Mammary microvascular endothelial cell (primary cell): ENCODE measurements at places on chromosomes 1 and 21. TPM values are rescaled to one million over a fixed set of nuclear protein-coding genes. Genes with fewer than 3 reads are reported as not detected.

Gene POFUT2
- total RNA-seq, result 15.1 and 16.1 TPM in 2 replicates

Gene OR2T5
- total RNA-seq, result not detected in 2 replicates

Gene DMBX1
- total RNA-seq, result not detected in 2 replicates

Gene RHD
- not detected in 2 replicates for total RNA-seq

Gene CFAP45
- total RNA-seq, result 0.89 and 1.9 TPM in 2 replicates
